T-helper 2 cell treated with Interferon-gamma antibody and Interleukin-4, amounts not matched to agents 5 μg/mL and 100 μg/mL, for 36 hours (primary cell): ENCODE measurements at places on chromosomes 12 and 14.
A peak's percentile ranks its signal among the peaks of the same experiment; 100 is the strongest.

DNA sequence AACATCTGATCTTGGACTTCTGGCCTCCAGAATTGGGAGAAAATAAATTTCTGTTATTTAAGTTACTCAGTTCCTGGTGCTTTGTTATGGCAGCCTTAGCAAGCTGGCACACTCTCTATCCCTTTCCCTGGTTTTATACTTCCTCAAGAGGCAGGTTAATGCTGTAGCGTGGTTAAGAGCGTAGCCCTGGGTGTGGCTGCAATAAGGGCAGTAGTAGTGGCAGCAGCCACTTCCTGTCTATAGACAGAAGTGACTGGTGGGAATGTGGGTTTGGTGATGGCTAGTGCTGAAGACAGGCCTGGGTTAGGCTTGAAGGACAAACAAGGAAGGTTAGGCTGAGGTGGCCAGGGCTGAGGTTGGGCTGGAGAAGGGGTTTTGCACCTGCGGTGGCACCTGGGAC lies 3.6 kb upstream of the LGALS3 start:
- peak overlapping the region; percentile 61 for H3K27ac ChIP-seq
- peaks cover 28% of the 10 kb centered on the region for H3K4me1 ChIP-seq
- peaks cover 17% of the 10 kb centered on the region for H3K27me3 ChIP-seq
- peak overlapping the region; percentile 62 for H3K4me3 ChIP-seq

GRCh38 chr12:50112456-50113218 lies 601 bp downstream of the COX14 start:
- H3K36me3 ChIP-seq = peaks cover 26% of the 10 kb centered on the region
- H3K4me3 ChIP-seq = peak overlapping the region; percentile 99
- H3K27me3 ChIP-seq = no peaks in the 10 kb centered on the region
- no peak for DNase-seq

GRCh38 chr14:52877628-52878027 lies 73.2 kb downstream of the FERMT2 start:
- no peak overlapping the region for H3K4me3 ChIP-seq
- no peak overlapping the region for H3K27ac ChIP-seq
- peaks cover 15% of the 10 kb centered on the region for H3K27me3 ChIP-seq
- no peaks in the 10 kb centered on the region for H3K36me3 ChIP-seq
- no peak for DNase-seq

- H3K36me3 ChIP-seq = no peaks in the 10 kb centered on the region
- no peak for DNase-seq
- no peak overlapping the region for H3K27ac ChIP-seq
- H3K4me1 ChIP-seq = peaks cover 15% of the 10 kb centered on the region
Observed at GRCh38 chr14:100622224-100622623, 35.0 kb upstream of the BEGAIN start.

GRCh38 chr14:84891404-84891803 lies 638.5 kb upstream of the FLRT2 start:
- no peaks in the 10 kb centered on the region for H3K27me3 ChIP-seq
- DNase-seq = no peak
- no peaks in the 10 kb centered on the region for H3K4me1 ChIP-seq
- no peak overlapping the region for H3K4me3 ChIP-seq

- no peaks in the 10 kb centered on the region for H3K36me3 ChIP-seq
- no peak for DNase-seq
- no peak overlapping the region for H3K27ac ChIP-seq
Observed at GRCh38 chr14:101191101-101191720, 287.7 kb upstream of the RTL1 start.

GRCh38 chr14:105060751-105061427 lies 4.3 kb downstream of the GPR132 start:
- peaks cover 43% of the 10 kb centered on the region for H3K4me1 ChIP-seq
- DNase-seq = peak; percentile 43
- no peaks in the 10 kb centered on the region for H3K27me3 ChIP-seq
- H3K36me3 ChIP-seq = peaks cover 36% of the 10 kb centered on the region
- H3K4me3 ChIP-seq = peak overlapping the region; percentile 92
- H3K27ac ChIP-seq = peak overlapping the region; percentile 90

GRCh38 chr12:129002427-129002826 lies 149.1 kb downstream of the GLT1D1 start:
- no peaks in the 10 kb centered on the region for H3K27me3 ChIP-seq
- H3K36me3 ChIP-seq = no peaks in the 10 kb centered on the region
- no peak overlapping the region for H3K27ac ChIP-seq
- DNase-seq = no peak

GRCh38 chr14:56805992-56806727 lies 4.1 kb downstream of the OTX2 start:
- H3K4me3 ChIP-seq = no peak overlapping the region
- no peak for DNase-seq
- H3K4me1 ChIP-seq = peaks cover 8% of the 10 kb centered on the region
- H3K27me3 ChIP-seq = peaks cover 88% of the 10 kb centered on the region
- H3K27ac ChIP-seq = no peak overlapping the region

DNA sequence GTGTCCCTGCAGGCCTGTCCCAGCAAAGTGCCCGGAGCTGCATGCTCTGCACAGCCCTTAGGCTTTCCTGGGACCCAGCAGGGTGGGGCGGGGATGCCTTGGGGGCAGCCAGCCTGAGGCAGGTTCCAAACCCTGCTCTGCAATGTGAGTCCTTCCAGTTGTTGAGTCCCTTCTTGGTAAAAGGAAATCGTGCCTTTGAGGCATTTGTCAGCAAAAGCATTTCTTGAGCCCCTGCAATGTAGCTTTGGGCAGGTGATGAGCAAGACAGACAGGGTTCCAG lies 38.1 kb upstream of the TRAF3 start:
- H3K4me3 ChIP-seq = no peak overlapping the region
- no peak overlapping the region for H3K27ac ChIP-seq
- H3K4me1 ChIP-seq = no peaks in the 10 kb centered on the region
- DNase-seq = no peak
- peaks cover 2% of the 10 kb centered on the region for H3K36me3 ChIP-seq

DNA sequence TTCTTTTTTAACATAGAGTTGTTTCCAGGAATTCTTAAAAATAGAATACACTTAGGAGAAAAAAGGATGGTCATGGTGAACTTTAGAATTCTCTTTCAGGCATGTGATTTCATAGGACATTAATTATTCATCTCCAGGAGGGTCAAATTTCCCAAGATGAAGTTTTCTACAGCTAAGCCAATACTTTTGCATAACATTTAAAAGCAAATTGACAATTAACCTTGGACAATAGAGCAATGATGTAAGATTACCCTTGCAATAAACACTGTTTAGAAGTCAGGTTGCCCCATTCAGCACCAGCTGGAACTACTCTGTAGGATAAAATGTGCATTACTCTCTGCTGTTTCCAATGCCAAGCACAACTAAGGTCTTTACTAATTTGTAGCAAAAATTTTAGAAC lies 49.5 kb downstream of the SIX1 start:
- no peak for DNase-seq
- no peak overlapping the region for H3K27ac ChIP-seq
- peaks cover 29% of the 10 kb centered on the region for H3K27me3 ChIP-seq
- no peak overlapping the region for H3K4me3 ChIP-seq

- no peak for DNase-seq
- H3K4me3 ChIP-seq = no peak overlapping the region
- no peaks in the 10 kb centered on the region for H3K36me3 ChIP-seq
- no peak overlapping the region for H3K27ac ChIP-seq
- H3K4me1 ChIP-seq = no peaks in the 10 kb centered on the region
Observed at GRCh38 chr12:92639017-92639416, 63.8 kb upstream of the PLEKHG7 start.

GRCh38 chr12:114815026-114815795 lies 131.2 kb upstream of the TBX3 start:
- H3K27ac ChIP-seq = no peak overlapping the region
- H3K4me1 ChIP-seq = no peaks in the 10 kb centered on the region
- no peaks in the 10 kb centered on the region for H3K27me3 ChIP-seq
- no peak overlapping the region for H3K4me3 ChIP-seq
- DNase-seq = no peak
- no peaks in the 10 kb centered on the region for H3K36me3 ChIP-seq

GRCh38 chr12:126784328-126784921 lies 1482.5 kb upstream of the TMEM132C start:
- no peaks in the 10 kb centered on the region for H3K4me1 ChIP-seq
- H3K27me3 ChIP-seq = no peaks in the 10 kb centered on the region
- DNase-seq = no peak
- no peaks in the 10 kb centered on the region for H3K36me3 ChIP-seq

DNA sequence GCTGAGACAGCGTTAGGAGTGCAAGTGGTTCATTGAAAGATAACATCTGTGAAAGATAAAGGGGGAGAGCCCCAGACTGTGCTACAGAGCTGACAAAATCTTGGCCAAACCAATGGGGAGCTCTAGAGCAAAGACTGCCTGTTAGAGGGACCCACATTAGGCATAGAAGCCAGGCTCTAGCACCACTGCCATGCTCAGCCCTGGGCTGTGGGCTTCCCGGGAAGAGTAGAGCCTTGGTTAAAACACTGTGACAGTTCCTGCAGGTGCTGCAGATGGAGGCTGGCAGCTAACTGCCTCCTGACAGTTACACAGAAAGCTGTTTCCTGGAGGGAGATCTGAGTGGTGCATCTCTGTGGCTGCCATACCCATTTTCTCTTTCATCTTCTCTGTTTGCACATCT lies 23.0 kb downstream of the TSHR start:
- H3K27ac ChIP-seq = peak overlapping the region; percentile 62
- H3K4me3 ChIP-seq = peak overlapping the region; percentile 48
- H3K4me1 ChIP-seq = peaks cover 54% of the 10 kb centered on the region
- DNase-seq = peak; percentile 35
- H3K36me3 ChIP-seq = peaks cover 3% of the 10 kb centered on the region
- H3K27me3 ChIP-seq = peaks cover 16% of the 10 kb centered on the region

GRCh38 chr12:75984577-75985182 lies 46.9 kb downstream of the PHLDA1 start:
- peak overlapping the region; percentile 69 for H3K27ac ChIP-seq
- H3K27me3 ChIP-seq = no peaks in the 10 kb centered on the region
- DNase-seq = no peak
- peaks cover 12% of the 10 kb centered on the region for H3K36me3 ChIP-seq
- peak overlapping the region; percentile 35 for H3K4me3 ChIP-seq

DNA sequence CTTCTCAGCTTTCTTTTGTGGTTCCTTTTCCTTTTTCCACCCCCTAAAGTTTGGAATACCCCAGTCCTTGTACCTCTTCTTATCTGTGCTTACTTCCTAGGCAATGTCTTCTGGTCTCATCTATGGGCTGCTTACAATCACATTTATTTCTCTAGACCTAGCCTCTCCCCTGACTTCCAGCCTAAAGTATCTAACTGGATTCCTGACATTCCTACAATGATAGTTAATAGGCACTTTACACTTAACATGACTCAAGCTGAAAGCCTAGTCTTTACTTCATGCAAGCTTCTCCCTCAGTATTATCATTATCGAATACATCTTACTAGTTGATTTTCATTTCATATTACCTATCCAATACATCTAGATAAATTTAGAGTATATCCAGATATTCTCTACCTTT lies 21.2 kb downstream of the CLECL1 start:
- peaks cover 36% of the 10 kb centered on the region for H3K4me1 ChIP-seq
- no peak overlapping the region for H3K4me3 ChIP-seq
- no peak overlapping the region for H3K27ac ChIP-seq
- no peak for DNase-seq

DNA sequence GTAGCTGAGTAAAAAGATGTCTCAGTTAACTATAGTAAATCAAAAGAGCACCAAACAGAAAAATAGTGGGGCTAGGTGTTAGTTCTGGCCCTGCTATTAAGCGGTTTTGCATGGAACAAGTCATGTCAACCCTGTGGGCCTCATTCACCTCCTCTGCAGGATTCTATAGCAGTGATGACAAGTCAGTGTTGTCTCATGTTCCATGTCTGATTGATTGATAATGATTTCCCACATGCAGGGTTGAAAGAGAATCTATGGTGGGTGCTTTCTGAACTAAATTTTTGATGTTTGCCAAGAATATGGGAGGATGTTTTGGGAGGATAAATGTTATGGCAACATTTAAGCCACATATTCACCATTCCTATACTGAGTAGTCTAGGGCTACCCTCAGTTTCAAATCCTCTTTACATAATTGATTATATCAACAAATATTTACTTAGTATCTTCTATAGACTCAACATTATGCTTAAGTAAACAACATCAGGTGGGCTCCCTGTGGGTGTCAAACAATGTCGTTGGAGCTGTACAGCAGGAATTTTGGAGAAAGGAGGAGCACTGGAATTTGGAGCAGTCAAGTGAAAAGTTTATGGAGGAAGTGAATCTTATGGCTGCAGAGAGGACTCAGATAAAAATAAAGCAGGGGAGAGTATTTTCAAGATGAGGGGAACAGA lies 48.6 kb downstream of the IRAK3 start:
- H3K27ac ChIP-seq = no peak overlapping the region
- H3K4me1 ChIP-seq = peaks cover 2% of the 10 kb centered on the region
- no peak for DNase-seq
- no peak overlapping the region for H3K4me3 ChIP-seq

DNA sequence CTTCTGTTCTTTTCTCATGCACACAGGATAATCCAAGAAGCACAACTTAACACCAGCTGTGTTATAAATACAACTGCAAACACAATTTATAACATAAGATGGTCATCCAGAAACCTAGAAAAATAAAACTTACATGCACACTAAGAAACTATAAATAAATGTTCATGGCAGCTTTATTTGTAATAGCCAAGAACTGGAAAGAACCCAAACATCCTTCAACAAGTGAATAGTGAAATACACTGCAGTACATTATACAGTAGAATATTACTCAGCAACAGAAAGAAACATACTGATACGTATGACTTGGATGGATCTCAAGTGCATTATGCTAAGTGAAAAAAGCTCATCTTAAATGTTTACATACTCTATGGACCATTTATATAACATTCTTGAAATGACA lies 132.7 kb downstream of the SPTSSA start:
- H3K36me3 ChIP-seq = no peaks in the 10 kb centered on the region
- H3K27me3 ChIP-seq = no peaks in the 10 kb centered on the region
- DNase-seq = no peak
- no peak overlapping the region for H3K4me3 ChIP-seq

DNA sequence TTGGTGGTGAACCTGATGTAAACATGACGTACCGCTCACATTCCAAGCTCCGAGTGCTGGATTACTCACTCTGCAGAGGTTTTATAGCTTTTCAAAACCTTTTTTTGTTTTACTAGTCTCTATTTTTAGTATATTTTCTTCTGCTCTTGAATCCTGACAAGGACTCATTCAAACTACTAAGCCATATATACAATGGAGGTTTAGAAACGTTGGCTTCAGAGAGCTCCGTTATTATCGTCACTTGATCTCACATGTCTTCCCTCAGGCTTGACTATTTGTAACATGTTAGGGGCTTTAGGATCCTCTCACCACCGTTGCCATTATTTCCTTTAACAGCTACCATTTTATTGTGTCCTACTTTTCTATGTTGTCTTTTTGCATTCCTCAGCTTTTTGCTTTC lies 1321.5 kb upstream of the FLRT2 start:
- H3K4me3 ChIP-seq = no peak overlapping the region
- no peaks in the 10 kb centered on the region for H3K36me3 ChIP-seq
- no peaks in the 10 kb centered on the region for H3K4me1 ChIP-seq
- DNase-seq = no peak

DNA sequence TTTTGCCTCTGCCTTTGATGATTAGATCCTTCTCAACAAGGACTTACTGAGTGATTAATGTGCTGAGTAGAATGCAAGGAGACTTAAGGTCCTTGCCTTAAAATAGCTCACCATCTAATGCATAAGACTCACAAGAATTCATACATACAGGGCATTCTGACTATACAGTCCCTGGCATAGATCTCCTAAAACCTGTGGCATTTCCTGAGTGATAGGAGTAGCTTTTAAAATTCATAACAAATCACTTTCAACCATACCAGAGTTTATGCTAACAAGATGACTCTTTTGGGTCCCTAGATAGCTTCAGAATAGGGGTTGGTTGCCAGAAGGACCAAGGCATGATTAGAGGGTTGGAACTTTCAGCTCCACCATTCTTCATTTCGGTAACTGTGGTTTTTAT lies 48.8 kb downstream of the STXBP6 start:
- H3K4me1 ChIP-seq = no peaks in the 10 kb centered on the region
- DNase-seq = no peak
- no peaks in the 10 kb centered on the region for H3K27me3 ChIP-seq
- no peak overlapping the region for H3K27ac ChIP-seq
- no peaks in the 10 kb centered on the region for H3K36me3 ChIP-seq
